ENCODE measurements at places on chromosomes 16 and 17.

DNA sequence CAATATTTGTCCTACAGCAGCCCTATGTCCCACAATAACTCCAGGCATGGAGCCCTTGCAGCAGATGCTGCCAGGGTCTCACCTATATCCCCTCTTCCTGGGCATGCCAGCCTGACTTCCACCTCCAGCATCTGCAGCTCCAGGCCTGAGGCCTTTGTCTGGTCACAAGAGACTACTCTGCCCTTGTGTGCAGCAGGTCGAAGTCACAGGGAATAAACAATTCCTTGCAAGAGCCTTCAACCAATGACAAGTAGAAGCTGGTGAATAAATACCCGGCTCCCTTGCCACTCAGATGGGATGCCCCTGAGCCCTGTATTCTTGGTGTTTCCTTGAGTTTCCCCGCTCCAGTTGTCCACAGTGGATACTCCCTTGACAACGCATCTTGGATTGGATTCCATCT, 23.0 kb downstream of the CES1 start:
- DNase-seq: no peak

GRCh38 chr16:22161999-22162655, at the start of gene SDR42E2:
Gene SDR42E2 (plus strand): TSS chr16:22162506. CDS start chr16:22165583, 3,077 bp downstream.
- peak; percentile 29 for DNase-seq

- no peak for DNase-seq
Observed at GRCh38 chr17:48160177-48161081, 52.9 kb downstream of the SNX11 start.

- no peak for DNase-seq
Observed at GRCh38 chr16:64150193-64150592, 971.7 kb downstream of the CDH11 start.

- DNase-seq: no peak
Observed at GRCh38 chr16:31081428-31082351, 7.1 kb downstream of the PRSS53 start.

DNA sequence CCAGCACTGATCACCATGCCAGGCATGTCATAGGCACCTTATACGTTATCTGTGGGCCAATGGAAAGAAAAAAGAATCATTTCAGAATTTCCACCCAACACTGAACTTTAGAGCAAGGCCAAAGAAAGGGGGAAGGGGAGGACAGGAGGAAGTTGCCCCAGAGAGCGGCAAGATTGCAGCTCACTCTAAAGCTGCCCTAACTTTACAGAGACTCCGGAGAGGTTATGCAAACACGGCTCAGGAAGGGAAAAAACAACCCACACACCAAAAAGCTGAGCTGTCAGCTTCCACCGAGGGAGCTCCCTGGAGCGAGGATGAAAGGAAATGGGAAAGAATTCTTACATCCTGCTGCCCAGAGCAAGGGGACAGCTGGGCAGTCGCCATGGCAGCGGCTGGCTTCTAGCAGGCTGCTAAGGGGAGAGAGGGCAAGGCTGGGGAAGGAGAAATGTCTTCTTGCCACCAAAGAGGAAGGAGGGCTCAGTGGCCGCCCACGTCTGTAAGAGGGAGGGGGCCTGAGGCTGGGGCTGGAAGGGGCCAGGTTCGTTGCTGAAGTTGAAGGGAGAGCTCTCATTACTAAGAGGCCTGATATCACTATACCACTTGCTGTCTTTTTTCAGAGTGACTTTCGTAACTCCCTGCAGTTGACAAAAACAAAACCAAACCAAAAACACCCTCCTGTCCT, 18.2 kb downstream of the COTL1 start:
- peak; percentile 58 for DNase-seq

DNA sequence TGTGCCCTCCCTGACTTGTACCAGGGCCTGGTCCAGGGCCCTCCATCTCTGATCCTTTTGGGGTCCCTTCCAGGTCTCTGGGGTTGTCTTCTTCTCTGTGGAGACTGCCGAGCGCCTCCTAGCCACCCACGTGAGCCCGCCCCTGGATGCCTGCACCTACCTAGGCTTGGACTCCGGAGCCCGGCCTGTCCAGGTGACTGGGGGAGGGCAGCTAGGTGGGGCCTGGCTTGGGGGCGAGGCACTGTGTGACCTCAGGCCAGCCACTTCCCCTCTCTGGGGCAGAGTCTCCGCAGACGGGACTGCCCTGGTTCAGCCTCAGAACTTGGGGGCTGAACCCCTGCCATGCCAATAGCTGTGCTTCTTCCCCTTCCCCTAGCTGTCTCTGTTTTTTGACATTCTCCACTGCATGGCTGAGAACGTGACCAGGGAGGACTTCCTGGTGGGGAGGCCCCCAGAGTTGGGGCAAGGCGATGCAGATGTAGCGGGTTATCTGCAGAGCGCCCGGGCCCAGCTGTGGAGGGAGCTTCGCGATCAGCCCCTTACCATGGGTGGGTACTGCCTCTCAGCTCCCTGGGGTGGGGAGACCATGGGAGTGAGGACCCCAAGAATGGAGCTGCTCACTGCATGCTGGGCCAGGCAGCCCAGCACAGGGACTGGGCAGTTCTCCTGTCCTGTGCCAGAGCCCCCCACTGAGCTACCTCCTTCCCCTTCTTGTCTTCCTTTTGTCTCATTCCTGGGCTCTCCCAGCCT, 14.6 kb downstream of the FCSK start:
- DNase-seq: no peak

GRCh38 chr16:87836844-87837581, 32.3 kb downstream of the SLC7A5 start:
- no peak for DNase-seq
